SJCRH30 (cell line): ENCODE measurements at places on chromosomes 1 and 21. TPM values are rescaled to one million over a fixed set of nuclear protein-coding genes. Genes with fewer than 3 reads are reported as not detected.

The DISP1 gene
- 23.4 and 24.6 TPM in 2 replicates for total RNA-seq

The KCNA3 gene
- total RNA-seq = not detected in 2 replicates

The PROK1 gene
- total RNA-seq = not detected in 2 replicates

The TAS1R2 gene
- total RNA-seq = not detected in 2 replicates

The GJA4 gene
- not detected in 2 replicates for total RNA-seq

The RAB3B gene
- 0.61 and 0.67 TPM in 2 replicates for total RNA-seq

The C1QA gene
- total RNA-seq = 0.08 and 0.35 TPM in 2 replicates

The OR6N1 gene
- total RNA-seq = not detected in 2 replicates

The LRRC3 gene
- not detected in 2 replicates for total RNA-seq

The VSIG8 gene
- total RNA-seq = not detected in 2 replicates

The UBL4B gene
- total RNA-seq = not detected in 2 replicates

The KDF1 gene
- not detected in 2 replicates for total RNA-seq

The PUM1 gene
- total RNA-seq = 99.1 and 99.7 TPM in 2 replicates

The ZMYND12 gene
- total RNA-seq = 0.32 TPM in 1 of 2 replicates, not detected in the other

The MCOLN2 gene
- total RNA-seq = 1.6 and 2.4 TPM in 2 replicates

The PDZK1IP1 gene
- total RNA-seq = not detected in 2 replicates

The LCE1E gene
- total RNA-seq = not detected in 2 replicates

The VHLL gene
- total RNA-seq = 0.63 TPM in 1 of 2 replicates, not detected in the other
